ENCODE measurements at places on chromosomes 4 and X.

DNA sequence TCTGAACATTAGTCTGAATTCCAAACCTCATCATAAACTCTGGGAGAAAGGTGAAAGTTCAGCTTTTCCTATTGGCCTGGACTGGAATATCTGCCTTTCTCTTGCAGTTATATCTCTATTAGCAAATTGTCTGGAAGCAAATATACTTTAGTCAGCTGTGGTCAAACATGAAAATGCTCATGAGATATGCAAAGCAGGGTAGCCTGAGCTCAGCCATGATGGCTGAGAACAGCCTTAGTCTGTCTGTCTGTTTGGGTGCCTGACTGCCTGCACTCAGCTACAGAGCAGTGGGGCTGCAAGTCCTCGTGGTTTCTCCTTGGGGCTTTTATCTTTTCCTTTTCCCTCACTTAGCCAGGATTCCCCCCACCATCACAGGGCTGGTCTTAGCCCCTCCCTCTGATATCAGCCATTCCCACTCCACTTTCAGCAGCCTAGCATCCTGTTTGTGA is 19.5 kb upstream of the PGRMC2 start:
- DNase-seq, result no peak

DNA sequence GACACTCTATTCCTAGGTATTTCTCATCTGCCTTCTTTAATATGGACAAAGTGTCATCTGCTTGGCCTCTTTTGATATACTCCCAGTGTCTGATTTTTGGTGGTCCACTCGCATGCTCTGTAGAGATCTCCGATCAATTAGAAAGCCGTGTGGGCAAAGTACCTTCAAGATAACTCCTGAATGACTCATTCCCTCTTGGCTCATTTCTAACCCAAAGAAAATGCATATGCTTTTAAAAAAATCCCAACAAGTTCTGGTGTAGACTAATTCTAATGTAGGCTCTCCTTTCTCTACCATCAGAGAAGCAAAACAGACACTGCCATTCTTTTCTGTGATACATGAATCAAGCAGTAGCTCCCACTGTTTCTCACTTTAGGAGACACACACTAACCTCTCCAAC is 714.9 kb upstream of the ADGRL3 start:
- DNase-seq, result no peak

- DNase-seq, result no peak
Measured at GRCh38 chr4:88756149-88756548, 58.5 kb upstream of the NAP1L5 start.

GRCh38 chrX:85569096-85569495 is 189.6 kb upstream of the POF1B start:
- no peak for DNase-seq

DNA sequence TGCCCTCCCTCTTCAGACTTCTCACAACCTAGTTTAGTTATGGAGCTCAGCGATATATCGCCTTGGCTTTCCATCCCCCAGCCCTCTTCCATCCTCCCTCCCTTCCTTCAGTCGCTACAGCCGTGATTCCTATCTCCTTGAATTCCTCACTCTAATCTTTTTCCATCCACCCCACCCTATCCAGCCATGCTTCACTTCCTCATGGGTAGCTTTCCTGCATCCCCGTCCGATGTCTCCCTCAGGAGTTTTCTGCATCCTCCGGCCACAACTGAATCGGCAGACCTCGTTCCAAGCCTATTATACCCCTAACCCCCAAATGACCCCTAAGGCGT is 456 bp downstream of the SNX12 start:
- no peak for DNase-seq

- no peak for DNase-seq
Measured at GRCh38 chrX:131063613-131064012, 5.5 kb downstream of the ARHGAP36 start.

GRCh38 chrX:41664375-41664901 is 24.3 kb upstream of the GPR34 start:
- DNase-seq, result no peak

DNA sequence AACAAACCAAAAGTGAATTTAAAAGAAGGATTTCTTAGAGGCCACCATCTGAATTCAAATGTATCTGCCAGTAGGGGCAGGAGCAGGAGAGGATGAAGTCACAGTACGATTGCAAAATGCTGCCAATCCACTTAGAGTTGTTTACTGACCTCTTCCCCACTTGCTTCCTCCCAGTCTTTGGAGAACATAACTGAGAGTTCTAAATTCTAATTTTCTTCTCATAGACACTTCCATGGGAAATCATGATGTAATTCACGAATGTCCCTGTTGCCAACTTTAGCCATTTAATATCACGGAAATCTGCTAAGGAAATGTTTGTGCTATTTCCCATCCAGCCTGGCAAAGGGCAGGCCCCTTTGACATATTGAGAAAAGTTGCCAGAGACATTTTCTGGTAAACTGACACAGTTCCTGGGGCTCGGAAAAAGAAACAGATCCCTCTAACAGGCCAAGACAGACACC is 33.6 kb upstream of the NOCT start:
- DNase-seq, result no peak

- no peak for DNase-seq
Measured at GRCh38 chrX:11464836-11465463, 171.7 kb downstream of the AMELX start.

DNA sequence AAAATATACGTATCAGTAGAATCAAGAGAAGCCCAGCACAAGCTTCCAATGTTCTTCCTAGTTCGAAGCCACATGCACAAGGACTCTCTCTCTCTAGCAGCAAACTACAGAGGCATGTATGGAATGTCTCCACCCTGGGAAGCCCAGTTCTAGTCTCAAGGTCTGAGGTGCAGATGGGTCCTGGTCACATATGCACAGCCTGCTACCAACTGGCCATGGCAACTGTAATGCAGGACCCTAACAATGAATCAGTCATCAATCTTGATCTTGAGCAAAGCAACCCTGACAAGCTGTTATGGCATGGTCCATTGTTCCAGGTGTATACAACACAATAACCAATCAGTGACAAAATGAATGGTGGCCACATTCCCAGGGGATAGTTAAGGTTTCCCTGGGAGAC is 55.8 kb downstream of the MBNL3 start:
- no peak for DNase-seq

DNA sequence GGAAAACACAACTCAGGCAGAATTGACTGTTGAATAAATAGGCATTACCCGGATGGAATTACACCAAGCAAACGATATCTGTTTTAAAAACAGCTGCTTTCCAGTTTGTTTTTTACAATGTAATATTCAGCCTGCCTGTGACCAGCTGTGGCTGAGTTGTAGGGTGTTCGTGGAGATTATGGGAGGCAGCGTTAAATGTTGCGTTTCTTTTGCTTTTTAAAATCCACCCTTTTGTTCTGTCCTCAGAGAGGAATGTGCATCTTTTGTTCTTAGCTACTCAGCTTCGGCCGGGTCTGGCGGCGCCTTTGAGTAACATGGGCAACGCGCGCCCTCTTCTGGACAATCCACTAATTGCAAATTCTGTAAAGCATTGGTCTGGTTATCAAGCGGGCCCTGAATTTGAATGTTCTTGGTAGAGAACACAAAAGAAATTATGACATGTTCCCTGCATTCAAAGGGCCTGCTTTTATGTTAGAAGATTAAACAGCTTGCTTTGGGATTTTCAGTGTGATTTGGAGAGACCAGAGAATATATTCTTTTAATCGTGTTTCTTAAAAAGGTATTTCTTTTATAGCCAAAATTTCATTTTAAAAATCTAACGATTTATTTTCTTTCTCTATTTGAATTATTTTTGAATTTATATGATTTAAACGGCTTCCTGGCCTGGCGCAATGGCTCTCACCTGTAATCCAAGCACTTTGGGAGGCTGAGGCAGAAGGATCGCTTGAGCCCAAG is 76.3 kb upstream of the TRIM2 start:
- peak; percentile 76 for DNase-seq

GRCh38 chrX:66203114-66203513 is 39.1 kb downstream of the HEPH start:
- DNase-seq, result no peak

DNA sequence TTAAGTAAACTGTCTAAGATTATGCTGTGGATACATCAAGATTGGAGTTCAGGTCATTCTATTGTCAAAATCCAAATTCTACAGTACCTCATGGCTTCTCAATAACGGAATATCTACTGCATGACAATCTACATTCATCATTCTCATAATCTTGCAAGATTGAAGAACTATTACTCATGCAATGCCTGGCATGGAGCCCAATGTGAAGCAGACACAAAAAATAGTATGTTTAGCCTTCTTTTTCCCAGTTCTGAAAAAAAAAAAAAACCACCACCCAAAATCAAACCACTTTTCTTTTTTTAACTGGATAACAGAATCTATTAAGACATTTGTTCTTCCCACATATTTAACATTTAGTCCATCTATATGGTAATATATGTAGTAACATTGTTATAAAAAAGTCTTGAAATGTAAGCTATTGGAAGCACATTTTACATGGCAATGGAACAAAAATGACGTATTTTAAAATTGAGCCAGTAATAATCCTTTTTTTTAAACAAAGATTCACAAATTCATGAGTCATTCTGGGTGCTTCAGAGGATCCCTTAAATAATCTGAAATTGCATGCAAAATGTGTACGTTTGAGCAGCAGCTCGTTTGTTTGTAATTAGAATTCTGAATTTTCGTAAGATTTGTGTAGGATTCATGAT is 232.2 kb upstream of the FMR1 start:
- DNase-seq, result no peak

- no peak for DNase-seq
Measured at GRCh38 chrX:155028129-155028528, 1.5 kb downstream of the FUNDC2 start.

GRCh38 chr4:23889814-23890341 is at the start of gene PPARGC1A:
TSS of gene PPARGC1A (minus strand) at chr4:23890047. CDS start at chr4:23889957, 90 bp downstream.
- no peak for DNase-seq

GRCh38 chr4:168759321-168759720 is 250.7 kb downstream of the CBR4 start:
- no peak for DNase-seq

DNA sequence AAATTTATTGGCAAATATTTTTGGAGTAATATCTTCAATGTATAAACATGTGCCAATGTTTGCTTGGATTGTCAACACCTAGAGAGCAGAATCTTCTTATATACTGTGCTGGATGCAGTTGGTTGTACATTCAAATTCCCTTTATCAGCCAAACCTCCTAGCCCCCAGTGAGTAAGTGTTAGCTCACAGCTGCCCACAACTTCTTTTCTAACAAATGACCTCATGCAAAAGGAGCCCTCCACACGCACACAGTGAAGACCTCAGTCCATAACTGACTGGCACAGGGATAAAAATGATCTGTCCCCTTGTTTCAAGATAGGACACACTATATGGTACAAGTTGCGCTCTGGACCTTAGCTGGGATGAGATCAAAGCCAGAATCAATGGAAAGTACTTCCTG is 458.0 kb upstream of the NWD2 start:
- DNase-seq, result no peak

DNA sequence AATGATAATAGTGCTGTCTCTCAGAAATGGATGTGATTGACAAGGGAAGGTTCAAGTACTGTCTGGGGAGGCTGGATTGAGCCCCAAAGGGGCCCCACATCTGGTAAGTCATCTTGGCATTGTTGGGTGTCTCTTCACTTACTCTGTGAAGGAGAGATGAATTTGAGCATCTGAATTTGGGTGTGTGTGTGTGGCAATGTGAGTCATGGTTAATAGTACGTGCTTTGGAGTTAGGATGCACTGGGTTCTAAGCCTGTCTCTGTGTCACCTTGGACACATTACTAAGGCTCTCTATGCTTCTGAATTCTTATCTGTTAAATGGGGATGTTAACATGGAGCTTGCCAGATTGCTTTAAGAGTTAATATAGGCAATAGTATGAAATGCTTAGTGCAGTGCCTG is 80.4 kb downstream of the FRAS1 start:
- no peak for DNase-seq

- DNase-seq, result no peak
Measured at GRCh38 chr4:185803022-185803421, 9.0 kb downstream of the SORBS2 start.

GRCh38 chrX:132776486-132777210 is 181.8 kb downstream of the HS6ST2 start:
- no peak for DNase-seq

GRCh38 chr4:7537853-7538400 is 103.2 kb upstream of the PSAPL1 start:
- no peak for DNase-seq

DNA sequence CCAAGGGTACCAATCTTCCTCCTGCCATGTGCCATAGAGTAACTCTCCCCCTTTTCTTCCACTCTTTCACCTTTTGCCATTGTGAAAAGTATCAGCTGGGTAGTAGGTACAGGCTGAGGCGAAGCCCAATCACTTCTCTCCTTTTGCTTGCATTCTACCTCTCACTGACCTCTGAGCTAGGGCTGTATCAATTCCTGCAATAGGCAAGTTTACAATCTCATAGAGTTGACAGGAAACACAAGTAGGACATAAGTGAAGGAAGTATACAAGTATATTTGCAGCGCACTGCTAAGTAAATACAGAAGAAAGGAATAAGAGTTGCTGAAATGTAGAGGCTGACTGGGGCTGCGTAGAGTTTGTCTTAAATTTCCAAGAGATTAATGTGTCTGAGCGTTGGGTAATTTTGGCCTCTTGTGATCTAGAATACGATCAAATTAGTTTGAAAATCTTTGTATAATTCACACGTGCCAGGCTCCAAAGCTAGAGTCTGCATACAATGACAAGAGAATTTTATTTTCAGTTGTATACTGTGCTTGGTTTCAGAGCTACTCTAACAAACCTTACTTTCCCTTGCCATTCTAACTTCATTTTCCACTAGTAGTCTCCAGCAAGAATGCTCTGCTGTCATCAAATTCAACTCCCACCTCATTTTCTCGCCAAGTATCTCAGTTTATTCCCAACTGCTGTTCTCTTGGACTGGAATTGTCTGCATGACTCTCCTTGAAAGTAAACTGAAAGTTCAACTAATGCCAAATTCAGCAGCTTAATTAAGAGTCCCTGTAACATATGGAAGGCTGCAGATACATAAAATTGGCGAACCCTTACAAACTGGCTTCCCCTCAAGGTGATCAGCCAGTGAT is 90.3 kb downstream of the ATP11C start:
- DNase-seq, result no peak

DNA sequence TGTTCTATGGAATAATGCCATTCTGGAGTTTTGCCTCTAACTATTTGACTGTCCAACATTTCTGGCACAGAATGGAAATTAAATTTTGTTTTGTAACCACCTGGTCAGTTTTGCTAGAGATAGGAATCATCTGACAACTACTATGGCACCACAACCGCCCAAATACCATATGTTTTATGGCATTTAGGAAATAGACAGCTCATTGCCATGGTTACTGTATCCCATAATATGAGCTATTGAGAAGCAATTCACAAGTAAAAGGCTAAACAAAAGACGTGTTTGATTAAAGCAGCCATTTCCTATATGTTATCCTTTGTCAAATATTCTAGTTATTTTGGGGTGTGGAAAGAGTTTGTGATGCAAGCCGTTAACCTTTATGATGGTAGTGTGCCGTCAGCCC is 1105.3 kb upstream of the LCORL start:
- no peak for DNase-seq

GRCh38 chr4:98656443-98656842 is 2.0 kb downstream of the TSPAN5 start:
- no peak for DNase-seq

- DNase-seq, result peak; percentile 43
Measured at GRCh38 chrX:41085512-41085877, 250 bp downstream of the USP9X start.

Measured in activated CD4-positive, alpha-beta T cell treated with anti-CD3 and anti-CD28 coated beads for 24 hours (primary cell).